EL (cell line): ENCODE measurements at places on chromosomes 7 and 10.

GRCh38 chr10:50885097-50885859, at the start of gene A1CF:
Gene A1CF, minus strand, starts transcription at chr10:50885627. Its CDS starts 25,687 bp downstream, at chr10:50859940.
- no peak for DNase-seq

DNA sequence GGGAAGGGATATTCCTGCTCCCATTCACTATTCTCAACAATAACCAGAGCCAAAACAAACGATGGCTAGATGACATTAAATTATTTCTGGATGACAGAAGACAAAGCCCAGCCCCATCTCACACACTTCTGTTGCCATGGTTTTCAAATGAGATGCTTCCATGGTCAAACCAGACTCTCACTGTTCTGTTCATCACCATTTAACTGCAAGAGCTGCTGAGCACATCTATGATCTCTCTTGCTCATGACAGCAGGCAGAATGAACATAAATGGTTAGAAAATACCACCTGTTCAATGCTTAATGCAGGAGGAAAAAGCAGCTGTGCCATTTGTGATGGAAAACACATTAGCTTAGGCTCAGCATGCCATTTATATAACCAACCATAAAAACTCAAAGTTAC, 758.6 kb upstream of the ZWINT start:
- no peak for DNase-seq

GRCh38 chr7:24597014-24597413, 23.8 kb downstream of the PALS2 start:
- DNase-seq, result no peak

- DNase-seq, result peak; percentile 3
Measured at GRCh38 chr7:133676805-133677370, 424.0 kb downstream of the EXOC4 start.

DNA sequence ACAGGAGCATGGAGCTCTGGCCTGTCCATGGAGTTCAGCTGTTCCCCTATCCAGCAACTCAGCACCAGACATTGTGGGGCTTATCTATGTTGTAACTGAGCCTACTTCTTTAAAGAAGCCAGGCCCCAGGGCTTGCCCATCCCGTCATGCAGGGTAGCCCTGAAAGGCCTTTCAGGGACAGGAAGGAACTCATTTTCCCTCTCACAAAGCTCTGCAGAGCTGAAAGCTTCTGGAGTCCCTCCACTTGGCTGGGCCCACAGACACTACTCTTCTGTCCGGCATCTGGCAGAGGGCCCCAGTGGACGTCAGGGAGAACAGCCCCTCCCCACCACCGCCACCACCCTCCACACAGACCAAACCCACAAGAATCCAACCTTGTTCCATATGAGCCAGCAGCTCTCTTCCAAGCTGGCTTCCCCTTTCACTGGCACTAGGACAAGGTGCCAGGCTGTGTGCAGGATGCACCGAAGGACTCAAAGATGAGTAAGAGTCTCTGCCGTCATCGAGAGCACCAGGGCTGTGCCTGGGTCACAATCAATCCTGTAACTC, 33.1 kb downstream of the DENND2A start:
- peak; percentile 74 for DNase-seq

- no peak for DNase-seq
Measured at GRCh38 chr10:102656791-102657371, 12.6 kb downstream of the TRIM8 start.
